Stimulated activated CD4-positive, alpha-beta T cell treated with anti-CD3 and anti-CD28 coated beads, Interleukin-1b, Interleukin-23, amount 100 ng/mL, for 1 hour (primary cell): ENCODE measurements at places on chromosomes 16 and 17.

GRCh38 chr17:9677411-9677810 lies 32.1 kb downstream of the USP43 start:
- no peak for DNase-seq

DNA sequence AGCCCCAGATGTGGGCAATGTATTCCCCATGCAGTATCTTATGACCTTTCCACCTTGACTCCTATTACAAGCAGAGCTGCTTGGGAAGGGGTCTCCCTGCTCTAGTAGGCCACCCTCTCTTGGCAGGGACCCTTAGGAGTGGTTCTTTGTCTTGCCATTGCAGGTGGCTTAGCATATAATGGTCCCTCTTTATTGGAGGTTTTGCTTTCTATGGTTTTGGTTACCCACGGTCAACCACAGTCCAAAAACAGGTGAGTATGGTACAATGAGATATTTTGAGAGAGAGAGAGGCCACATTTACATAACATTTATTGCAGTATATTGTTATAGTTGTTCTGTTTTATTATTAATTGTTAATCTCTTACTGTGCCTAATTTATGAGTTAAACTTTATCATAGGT lies 472.8 kb upstream of the ASIC2 start:
- DNase-seq, result no peak

GRCh38 chr16:56941092-56941491 lies 9.2 kb downstream of the HERPUD1 start:
- no peak for DNase-seq

- no peak for DNase-seq
Observed at GRCh38 chr16:78675312-78675711, 575.9 kb downstream of the WWOX start.

GRCh38 chr16:20141956-20142355 lies 68.3 kb upstream of the GPR139 start:
- no peak for DNase-seq

DNA sequence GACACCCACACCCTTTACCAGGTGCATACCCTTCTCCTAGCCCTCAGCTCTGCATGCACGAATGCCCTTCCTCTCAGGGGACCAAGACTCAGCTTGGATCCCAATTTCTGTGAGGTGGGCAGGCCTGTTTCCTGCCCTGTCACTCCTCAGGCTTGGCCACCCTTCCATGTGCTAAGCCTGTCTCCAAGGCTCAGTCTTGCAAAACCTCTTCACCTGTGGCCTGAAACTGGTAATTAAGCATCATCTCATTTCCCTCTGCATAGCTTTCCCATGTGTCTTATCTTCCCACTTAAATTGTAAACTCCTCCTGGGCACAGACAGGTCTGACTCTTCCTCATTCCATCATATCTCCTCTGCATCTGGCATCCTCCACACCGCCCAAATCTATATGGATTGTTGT lies 31.0 kb upstream of the SMPD3 start:
- DNase-seq, result no peak

DNA sequence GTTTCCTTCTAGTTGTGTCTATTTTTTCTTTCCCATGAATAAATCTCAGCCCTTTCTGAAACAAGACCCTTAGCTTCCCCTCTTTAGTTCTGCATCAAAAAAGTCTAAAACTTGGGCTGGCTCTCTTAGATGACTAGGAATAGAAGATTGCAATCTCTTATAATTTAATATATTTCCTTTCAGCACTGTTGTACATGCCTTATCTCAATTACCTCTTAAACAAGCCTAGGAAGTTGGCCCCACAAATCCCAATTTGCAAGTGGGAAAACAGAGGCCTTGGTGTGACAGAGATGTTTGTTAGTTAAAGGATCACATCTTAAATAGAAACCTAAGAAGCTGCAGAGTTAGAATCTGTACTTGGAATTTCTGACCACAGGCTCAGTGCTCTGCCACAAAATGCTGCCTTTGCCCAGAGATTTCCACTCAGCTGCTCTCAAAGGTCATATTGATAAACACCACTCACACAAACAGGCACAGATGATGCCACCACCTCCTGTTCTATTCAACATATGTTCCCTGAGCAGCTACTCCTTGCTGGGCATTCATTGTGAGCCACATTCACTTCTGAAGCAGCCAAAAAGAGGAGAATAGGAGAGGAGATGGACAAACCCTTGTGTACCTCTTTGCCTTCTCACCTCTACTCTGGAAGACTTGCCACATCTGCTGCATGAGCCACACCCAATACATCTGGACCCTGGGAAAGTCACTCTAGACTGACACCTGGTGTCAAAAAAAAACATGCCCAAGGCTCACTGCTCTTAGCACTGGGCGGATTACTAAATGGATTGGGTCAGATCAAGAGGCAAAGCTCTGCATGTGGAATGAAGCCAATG lies 5.5 kb downstream of the CCDC182 start:
- no peak for DNase-seq

- no peak for DNase-seq
Observed at GRCh38 chr16:1306334-1306733, 3.1 kb upstream of the UBE2I start.

- DNase-seq, result no peak
Observed at GRCh38 chr16:69113216-69113615, 7.8 kb downstream of the HAS3 start.

DNA sequence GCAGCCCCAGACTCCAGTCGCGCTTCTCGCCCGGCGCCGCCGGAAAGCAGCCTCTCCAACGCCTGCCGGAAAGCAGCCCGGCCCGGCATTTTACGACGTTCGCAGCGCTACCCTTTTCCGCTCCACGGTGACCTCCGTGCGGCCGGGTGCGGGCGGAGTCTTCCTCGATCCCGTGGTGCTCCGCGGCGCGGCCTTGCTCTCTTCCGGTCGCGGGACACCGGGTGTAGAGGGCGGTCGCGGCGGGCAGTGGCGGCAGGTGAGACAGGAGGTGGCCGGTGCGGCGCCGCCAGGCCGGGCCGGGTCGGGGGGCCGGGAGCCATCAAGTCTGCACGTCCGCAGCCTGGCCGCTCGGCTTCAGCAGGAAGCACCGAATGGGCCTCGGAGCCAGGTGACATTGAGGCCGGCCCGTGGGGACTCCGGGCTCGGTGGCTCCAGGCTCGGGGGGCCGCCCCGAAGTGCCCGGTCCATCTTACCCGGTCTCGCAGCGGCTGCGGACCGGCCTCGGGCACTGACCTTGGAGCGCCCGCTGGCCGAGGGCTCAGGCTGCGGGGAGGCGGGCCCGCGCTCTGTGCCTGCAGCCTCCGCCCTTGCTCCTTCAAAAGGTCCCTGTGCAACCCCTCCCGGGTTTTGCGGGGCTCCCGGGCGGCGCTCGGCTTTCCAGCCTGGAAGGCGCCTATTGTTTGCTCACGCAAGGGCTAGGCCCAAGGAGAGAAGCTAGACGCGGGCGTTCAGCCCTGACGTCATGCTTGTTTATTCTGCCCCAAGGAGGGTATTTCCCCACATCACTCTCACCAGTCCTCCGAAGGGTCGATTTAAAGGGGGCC lies at the start of the genes COX4I1 and EMC8:
COX4I1 (plus strand) TSS at position 199 of the 824 bp plus-strand sequence. CDS start 1,511 bp downstream, outside the sequence.
EMC8 (minus strand) TSS at position 48 of the 824 bp plus-strand sequence. CDS start 249 bp downstream, outside the sequence.
- DNase-seq, result peak; percentile 80

DNA sequence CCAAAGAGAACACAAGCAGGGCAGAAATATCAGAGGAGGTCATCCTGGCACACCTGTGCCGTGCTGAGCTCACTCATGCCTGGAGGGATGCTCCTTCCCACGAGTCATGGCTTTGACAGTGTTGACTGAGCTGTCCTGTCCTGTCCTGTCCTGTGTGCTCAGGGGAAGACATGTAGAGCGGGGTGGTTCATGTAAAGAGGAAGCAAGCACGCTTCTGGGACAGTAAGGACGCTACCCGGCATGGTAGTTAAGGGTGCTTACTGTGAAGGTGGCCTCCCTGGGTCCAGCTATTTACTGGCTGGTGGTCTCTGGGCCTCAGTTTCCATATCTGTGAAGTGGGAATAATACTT lies 398 bp downstream of the LGALS9 start:
- DNase-seq, result no peak
